ENCODE measurements at places on chromosomes 12 and 14.

DNA sequence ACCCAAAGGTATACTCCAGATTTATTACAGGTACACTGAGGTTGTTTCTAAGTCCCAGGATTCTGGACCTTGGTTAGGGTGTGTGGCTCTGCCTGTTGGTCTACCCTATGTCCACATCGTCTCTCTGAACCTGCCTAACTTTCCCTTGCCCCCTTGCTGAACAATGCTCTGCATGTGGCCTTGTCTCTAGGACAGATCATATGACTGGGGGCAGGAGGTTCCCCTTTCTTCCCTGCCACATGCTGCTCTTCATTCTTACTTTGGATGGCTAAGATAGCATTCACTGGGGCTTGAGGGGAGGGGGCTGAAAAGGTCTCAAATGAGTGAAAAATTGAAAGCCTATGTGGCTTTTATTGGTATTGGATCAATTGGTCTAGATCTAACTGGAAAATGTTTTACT is 49.2 kb downstream of the MBIP start:
- no peak for DNase-seq

DNA sequence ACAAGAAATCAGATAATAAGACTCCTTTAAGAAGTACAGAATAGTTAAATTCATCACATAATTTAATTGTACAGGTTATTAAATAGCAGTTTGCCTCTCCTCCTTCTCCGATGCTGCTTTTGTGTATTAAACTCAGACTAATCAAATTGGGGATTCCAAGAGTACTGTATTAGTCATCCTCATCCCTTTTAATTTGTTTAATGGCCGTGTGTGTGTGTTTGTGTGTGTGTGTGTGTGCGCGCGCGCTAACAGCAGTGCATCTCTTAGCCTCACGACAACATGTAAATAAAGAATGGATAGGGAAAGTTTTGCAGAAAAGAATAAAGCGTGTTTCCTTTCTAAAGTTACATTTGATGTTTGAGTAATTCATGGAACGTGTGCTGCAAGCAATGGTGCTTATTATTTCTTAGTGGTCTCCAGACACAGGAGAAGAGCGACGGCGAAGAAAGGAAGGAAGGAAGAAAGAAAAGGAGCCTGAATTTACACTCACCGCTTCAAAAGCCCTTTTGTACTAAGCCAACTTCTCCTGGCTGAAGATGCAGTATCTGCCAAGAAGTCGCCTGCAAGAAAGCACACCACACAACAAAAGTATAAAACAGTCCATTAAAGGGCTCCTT is 220.3 kb downstream of the ASCL1 start:
- DNase-seq = no peak

DNA sequence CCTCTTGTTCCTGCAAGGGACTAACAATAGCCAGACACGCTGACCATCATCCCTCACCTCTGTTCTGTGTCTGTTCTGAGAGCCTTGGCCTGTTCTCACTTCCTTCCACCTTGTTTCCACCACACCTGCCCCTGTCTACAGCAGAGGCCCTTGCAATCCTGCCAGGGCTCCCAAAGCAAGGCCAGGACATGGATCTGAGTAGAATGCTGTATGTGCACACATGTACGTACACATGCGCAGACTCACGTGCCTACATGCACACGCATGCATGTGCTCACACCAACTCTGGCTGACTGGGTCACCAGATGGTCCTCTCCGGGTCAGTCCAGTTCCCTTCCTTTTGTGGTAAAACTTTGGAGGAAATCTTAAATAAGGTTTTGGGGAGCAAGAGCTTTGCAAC is 133.0 kb upstream of the C14orf180 start:
- DNase-seq = no peak

DNA sequence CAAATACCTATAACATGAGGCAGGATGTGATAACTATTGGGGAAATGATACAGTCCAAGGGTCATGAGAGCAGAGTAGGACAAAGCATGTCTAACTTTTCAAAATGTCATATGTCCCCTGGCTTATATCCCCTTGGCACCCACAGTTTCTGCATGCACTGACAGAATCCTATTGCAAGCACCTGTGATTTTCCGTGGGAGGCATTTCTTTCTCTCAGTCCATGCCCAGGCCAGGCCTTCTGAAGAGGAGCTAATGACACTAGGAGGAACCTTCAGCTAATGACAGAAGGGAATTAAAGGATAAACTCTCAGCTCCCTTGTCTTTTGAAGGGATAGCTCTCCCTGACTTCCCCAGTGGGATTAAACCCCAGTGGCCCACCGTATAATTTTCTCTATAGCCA is 249.2 kb downstream of the TTC6 start:
- DNase-seq = no peak

DNA sequence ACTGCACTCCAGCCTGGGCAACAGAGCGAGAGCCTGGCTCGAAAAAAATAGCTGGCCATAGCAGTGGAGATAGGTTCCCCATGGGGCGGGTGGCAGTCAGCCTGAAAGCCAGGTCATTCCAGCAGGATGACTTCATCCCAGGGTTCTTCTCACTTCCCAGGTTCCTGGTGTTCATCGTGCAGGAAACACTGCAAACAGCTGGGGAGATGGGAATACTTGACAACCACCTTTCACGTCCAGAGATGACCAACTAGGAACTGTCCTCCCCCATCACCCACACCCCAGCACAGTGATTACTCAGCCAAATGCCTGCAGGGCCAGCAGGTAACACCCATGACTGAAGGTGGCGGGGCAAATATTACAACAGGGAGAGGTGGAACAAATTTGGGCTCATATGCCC is 1.7 kb downstream of the VSIG10 start:
- no peak for DNase-seq

DNA sequence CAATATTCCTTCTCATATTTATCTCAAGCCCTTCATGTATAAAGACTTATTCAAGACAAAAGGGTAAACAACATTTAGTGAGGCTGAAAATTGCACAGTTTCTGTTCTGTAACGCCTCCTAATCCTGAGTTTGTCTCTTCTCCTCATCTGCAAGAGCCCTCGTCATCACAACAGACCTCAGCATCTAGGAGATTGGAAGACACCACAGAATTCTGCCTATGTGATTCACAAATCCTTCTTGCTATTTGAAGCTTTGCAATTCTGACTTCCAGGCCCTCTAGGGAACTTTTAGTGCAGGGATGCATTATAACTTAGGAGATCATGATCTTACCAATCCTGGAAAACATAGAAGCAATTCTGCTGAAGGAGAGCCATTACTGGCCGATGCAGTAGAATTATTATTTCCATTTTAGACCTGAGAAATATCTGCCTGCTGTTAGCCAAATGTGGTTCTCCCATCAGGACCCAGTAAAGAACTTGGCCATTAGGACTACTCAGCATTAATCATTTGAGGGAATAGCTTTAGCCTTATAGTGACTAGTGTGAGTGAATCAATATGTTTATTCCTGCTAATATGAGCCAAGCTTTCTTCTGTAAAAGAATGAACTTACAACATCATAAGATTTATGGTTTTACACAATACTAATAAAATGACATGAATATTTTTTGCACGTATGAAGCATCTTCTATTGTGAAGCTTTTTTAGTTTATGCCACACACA is 119.5 kb downstream of the ANO4 start:
- DNase-seq = no peak

GRCh38 chr14:41900644-41901043 is 294.0 kb downstream of the LRFN5 start:
- no peak for DNase-seq

DNA sequence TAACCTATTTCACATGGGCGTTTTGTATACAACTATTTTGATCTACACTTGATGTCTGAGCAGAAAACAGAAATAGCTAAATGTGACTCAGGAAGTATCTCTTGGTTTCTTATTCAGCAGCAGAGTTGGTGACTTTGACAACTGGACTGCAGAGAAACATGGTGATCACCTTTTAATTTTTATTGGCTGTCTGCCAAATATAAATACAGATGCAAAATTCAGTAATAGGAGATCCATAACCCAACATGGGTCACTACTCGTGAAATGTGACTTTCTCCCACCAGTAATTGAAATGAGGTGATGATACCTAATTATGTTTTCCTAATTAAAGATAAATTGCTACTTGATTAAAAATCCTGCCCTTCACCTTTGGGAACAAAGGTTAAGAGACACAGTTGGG is 487.1 kb downstream of the NELL2 start:
- DNase-seq = no peak

GRCh38 chr14:67510121-67510520 is 21.6 kb upstream of the TMEM229B start:
- DNase-seq = no peak

- DNase-seq = no peak
These were observed 68.6 kb upstream of the FERMT2 start for GRCh38 chr14:53019406-53019805.

- DNase-seq = no peak
These were observed at the start of gene IGF1 for GRCh38 chr12:102480406-102480805. Gene IGF1, minus strand, starts transcription at chr12:102480563. Its CDS starts 182 bp downstream, at chr12:102480381.

GRCh38 chr14:75884198-75884611 is 97.6 kb downstream of the TGFB3 start:
- DNase-seq = no peak

GRCh38 chr12:65827342-65827741 is 3.1 kb downstream of the HMGA2 start:
- DNase-seq = no peak

- DNase-seq = no peak
These were observed 582.7 kb downstream of the SLC6A15 start for GRCh38 chr12:84329938-84330337.

- no peak for DNase-seq
These were observed 253.7 kb downstream of the TTC6 start for GRCh38 chr14:37848985-37849621.

DNA sequence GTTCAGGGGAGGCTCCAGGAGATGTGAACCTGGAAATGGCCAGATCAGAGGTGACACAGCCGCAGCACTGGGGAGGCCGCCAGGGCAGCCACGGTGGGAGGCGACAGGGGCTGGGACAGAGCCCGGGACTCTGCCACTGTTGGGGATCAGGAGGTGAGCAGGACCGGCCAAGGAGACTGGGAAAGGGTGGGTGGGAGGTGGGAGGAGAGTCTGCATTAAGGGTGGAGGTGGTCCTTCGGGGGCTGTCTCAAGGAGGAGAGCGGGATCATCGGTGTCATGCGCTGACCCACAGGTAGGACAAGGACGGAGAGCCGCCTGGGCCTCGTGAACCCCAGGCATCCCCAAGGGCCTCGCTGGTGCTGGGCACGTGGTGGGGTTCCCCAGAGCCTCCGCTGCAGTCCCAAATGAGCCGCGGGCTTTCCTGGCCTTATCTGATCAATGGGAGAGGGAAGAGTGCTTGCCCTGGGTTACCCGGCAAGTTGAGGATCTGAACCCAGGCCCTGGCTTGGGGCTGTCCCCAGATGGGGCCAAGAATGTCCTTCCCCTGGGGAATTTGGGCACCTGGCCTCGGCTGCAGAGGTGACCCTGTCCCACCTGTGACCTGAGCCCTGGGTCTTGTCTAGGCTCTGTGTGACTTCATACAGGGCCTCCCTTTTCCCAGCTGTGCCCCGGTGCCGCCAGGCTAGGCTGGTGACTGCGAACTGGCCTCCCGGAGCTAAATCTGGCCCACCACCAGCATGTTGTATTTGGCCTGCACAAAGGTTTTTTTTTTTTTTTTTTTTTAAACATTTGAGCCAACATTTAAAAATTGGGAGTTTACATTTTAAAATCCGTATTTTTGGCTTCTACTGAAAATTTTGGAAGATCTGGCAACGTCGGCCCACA is 13.2 kb downstream of the BEGAIN start:
- no peak for DNase-seq

GRCh38 chr14:92456215-92457015 is 57.2 kb upstream of the RIN3 start:
- no peak for DNase-seq

- DNase-seq = no peak
These were observed 14.1 kb upstream of the ETV6 start for GRCh38 chr12:11635341-11635740.

DNA sequence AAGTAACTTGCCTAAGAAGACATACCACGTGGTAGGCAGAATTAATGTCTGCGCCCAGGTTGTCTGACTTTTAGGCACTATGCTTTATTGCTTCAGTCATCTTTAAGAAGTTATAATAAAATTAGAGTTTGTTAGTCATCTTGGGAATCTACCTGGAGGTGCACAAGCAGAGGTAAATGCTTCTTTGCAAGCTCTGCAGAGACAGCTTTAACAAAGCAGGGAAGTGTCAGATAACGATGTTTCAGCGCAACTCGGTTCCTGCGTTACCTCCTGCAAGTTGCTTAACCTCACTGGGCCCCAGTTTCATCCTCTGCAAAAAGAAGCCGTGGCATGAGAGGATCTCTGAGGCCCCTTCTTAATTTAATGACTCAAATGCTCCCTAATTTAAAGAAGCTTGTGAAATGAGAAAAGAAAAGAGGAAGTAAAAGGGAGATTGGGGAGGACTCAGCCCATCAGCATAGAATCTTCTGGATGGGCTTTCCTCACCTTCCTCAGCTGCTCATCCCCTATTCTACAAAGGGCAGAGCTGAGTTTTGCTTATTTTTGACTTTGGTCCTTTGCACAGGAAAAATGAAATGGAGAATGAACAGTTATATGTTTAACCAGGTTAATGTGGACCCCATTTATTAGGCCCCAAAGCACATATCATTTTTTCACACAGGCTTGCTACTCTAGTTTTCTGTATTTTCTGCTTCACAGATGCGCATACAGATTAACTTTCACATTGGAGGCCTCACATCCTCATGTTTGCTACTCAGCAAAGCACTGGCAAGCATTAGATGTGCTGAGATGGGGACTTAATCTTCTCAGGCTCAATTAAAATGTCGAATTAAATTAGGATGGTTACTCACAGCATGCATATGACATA is 5.1 kb downstream of the ARHGDIB start:
- peak; percentile 10 for DNase-seq

DNA sequence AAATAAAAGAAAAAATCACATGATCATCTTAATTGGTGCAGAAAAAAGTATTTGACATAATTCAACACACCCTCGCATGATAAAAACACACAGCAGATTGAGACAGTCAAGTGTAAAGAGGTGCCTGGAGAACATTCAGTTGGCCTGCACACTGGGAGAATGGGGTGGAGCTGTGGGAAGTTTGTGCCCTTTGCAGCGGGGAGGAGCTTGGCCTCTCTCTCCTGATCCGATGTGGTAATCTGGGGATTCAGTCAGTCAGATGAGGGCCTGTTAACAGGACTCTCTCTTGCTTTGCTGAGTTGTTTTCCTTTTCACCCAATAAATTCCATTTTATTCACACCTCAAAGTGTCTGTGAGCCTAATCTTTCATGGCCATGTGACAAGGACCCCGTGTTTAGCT is 5.9 kb downstream of the SERPINA6 start:
- no peak for DNase-seq

All from effector CD4-positive, alpha-beta T cell (primary cell).